ENCODE measurements at places on chromosomes 13 and 19. TPM values are rescaled to one million over a fixed set of nuclear protein-coding genes. Genes with fewer than 3 reads are reported as not detected.

POLD1 gene
- 70.1 TPM for total RNA-seq

OR7C1 gene
- total RNA-seq, result not detected

GIPR gene
- 3.5 TPM for total RNA-seq

SLC6A16 gene
- 1.2 TPM for total RNA-seq

APOC4 gene
- total RNA-seq, result not detected

LRG1 gene
- 0.10 TPM for total RNA-seq

PRODH2 gene
- 0.18 TPM for total RNA-seq

FPR3 gene
- not detected for total RNA-seq

ZNF91 gene
- 0.37 TPM for total RNA-seq

GAS6 gene
- 8.2 TPM for total RNA-seq

TMPRSS9 gene
- not detected for total RNA-seq

CERS1 gene
- total RNA-seq, result 5.1 TPM

PSG7 gene
- 0.07 TPM for total RNA-seq

ZNF135 gene
- not detected for total RNA-seq

SERPINE3 gene
- total RNA-seq, result not detected

KDELR1 gene
- total RNA-seq, result 390 TPM

CD33 gene
- total RNA-seq, result 0.14 TPM

GNG8 gene
- total RNA-seq, result not detected

Measured in A549 treated with RU486 at 1 μM for 4 hours (cell line).